NCI-H1417 treated with DMSO at 0.1 percent for 48 hours (cell line): ENCODE measurements at places on chromosomes 13 and 19.

DNA sequence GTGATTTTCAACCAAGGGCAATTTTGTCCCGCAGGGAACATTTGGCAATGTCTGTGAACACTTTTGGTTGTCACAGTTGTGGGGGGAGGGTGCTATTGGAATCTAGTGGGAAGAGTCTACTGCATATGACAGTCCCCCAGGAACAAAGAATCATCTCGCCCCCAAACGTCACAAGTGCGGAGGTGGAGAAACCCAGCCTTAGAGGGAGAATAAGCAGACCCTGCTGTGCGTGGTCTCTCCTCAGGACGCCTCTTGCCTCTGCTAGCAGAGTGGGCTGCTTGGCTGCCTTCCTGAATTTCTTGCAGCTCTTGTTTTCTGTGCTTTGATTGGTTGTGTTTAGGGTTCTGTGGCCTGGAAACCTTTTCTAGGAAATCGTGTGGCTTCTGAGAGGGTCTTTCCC, 42.5 kb downstream of the NFIX start:
- no peak for DNase-seq

DNA sequence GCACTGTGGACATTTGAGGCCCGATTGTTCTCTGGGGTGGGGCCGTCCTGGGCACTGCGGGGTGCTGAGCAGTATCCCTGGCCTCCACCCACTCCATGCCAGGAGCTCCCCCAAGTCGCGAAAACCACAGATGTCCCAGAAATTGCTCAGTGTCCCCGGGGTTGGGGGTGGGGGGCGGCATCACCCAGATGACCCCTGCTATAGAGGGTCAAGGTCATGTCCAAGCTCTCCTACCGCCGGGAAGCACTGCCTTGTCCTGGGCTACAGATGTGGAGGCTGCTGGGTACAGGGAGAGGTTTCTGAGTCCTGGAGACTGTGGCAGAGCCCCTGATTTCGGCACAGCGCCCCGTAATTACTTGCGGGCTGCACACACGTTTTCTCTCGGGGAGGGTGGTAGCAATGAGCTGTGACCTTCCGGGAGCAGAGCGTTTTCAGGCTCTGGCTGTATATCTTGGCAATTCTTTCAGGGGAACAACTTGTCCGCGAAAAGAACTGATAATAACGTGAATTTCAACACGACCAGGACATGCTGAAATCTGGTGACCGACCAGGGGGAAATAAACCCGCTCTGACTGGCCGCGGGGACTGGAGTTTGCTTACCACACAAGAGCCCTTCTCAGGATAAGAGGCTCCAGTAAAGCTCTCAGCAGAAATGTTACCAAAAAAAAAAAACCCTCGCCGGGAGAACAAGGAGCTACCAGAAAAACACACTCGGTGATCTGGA, 68.1 kb downstream of the GNG7 start:
- DNase-seq: no peak

DNA sequence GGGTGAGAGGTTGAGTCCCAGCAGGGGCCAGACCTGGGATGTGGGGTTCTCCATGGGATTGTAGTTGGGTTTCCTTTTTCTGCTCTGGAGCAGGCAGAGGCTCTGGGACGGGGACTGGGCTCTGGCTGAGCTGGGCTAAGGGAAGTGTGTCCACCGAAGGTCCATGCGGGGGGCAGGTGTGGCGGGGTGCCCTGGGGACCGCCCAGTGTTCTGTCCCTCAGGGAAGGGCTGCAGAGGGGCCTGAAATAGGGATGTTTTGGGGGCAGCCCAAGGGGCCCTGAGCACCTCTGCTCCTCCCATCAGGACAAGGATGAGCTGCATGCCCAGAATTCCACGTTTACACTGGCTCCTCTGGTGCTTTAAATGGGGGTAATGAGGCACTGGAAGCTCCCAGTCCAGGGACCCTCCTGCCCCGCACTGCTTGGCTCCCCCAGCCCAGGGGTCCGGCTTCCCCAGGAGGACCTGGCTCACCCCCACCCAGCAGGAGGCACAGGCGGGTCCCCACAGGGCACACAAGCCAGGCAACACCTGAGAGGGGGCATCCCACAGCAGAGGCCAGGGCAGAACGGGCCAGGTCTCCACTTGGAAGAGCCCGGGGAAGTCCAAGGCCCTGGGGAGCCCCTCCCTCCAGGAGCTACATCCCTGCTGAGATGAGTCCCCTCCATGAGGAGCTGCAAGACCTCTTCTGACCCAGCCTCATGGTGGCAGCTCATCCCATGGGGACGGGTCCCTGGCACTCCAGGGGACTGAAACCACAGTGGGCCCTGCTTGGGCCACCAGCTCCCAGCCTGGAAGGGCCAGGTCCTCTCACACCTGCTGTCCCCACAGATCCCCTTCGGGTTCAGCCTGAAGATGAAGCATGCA, 14.7 kb upstream of the ZNF14 start:
- no peak for DNase-seq

GRCh38 chr13:21147827-21148226, 28.5 kb downstream of the SKA3 start:
- no peak for DNase-seq

DNA sequence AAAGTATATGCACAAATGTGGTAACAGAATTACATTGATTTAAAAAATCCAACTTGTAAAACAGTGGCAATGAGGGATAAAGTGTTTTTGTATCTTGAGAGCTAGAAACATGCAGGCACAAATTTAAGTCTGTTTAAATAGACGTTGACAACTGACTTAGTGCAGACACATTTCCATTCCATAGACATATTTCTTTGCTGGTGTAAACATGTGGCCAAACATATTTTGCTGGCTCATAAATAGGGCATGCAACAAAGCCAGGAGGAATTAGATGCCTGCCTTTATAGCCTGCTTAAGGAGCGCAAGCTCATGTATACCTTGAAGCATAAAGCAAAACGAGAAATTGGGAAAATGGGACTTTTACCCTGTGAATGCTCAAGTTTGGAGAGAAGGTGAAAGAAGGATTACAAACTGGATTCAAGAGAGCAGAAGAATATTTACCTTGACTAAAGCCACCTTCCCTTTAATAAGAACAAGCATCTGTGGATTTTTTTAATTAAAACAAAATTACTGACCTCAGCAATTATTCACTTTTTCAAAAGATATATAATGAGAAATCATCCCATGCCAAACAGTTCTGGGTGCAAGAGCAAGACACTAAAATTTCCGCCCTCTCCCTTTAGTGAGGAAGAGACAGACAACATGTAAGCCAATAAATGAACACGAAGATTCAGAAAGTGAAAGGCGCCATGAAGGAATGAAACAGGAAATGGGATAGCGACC, 71.0 kb downstream of the DCT start:
- no peak for DNase-seq

GRCh38 chr13:43030548-43030947, 7.2 kb downstream of the DNAJC15 start:
- no peak for DNase-seq

DNA sequence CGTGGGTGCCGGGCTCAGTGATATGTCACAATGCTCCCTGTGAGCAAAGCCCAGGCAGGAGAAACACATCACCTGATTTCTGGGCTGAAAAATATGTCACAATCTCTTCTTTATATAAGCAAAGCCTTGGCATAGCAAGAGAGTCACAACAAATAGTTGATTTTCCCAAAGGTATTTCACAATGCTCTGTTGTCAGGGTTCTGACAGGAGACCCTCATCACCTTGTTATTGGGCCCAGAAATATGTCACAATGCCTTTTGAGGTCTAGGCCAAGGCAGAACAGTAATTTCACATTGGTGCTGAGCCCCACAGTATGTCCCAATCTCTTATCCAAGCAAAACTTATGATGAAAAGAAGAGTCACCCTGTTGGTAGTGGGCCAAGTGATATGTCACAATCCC, 125.7 kb downstream of the ZNF675 start:
- DNase-seq: no peak

GRCh38 chr19:12230751-12231733, 63.6 kb downstream of the ZNF44 start:
- DNase-seq: no peak

GRCh38 chr19:48154003-48154402, 16.1 kb downstream of the LIG1 start:
- no peak for DNase-seq

GRCh38 chr19:41844601-41845000, at the start of gene LYPD4:
Gene LYPD4, minus strand, starts transcription at chr19:41844683. Its CDS starts 5,398 bp downstream, at chr19:41839285.
- DNase-seq: no peak

GRCh38 chr13:45792827-45793303, 58.7 kb downstream of the SIAH3 start:
- DNase-seq: no peak

DNA sequence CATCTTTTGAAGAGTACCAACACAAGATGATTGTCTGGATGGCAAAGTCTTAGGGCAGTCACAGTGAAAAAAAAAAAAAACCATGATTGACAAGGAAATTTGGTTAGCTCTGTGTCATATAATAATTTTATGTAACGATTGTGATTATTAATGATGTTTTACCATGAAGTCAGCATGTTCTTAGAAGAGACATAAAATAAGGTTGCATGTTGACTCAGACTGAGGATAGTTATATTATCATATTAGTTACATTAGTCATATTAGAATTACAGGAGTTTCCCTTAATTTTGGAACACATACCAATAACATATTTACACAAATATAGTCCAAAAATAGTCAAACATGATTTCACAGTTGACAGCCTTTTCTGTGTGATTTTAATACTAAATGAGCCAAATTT, 5.7 kb downstream of the ZNF431 start:
- no peak for DNase-seq

DNA sequence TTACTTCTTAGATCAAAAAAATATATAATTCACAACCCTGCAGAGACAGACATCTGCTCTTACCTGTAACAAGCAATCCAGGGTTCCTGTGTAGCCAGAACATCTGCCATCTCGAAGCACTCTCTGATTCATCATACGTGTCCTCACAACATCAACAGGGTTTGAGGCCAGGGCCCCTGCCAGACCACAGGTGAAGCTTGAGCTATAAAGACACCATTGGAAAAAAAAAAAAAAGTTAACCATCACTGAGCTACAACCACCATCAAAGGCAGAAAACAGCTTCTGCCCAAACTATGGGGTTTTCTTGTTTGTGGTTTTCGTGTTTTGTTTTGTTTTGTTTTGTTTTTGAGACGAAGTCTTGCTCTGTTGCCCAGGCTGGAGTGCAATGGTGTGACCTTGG, 19.3 kb downstream of the SLC25A30 start:
- DNase-seq: no peak

DNA sequence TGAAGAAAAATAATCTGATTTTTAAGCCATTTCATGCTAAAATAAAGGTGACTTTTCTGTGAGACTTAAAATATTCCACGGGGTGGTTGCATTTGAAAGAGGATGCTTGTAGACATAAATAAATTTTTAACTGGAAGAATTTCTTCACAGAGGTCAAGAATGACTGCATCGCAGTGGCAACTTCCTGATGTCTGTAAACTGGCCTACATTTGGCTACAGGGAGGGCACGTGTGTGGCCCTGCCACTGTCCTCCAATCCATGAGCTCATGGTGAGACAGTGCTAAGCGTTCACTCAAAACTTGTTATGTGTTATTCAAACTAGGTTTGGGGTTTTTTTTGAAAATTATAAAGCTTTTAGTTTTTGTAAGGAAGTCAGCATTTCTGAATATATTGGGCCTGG, 1089.3 kb downstream of the EFNB2 start:
- no peak for DNase-seq

DNA sequence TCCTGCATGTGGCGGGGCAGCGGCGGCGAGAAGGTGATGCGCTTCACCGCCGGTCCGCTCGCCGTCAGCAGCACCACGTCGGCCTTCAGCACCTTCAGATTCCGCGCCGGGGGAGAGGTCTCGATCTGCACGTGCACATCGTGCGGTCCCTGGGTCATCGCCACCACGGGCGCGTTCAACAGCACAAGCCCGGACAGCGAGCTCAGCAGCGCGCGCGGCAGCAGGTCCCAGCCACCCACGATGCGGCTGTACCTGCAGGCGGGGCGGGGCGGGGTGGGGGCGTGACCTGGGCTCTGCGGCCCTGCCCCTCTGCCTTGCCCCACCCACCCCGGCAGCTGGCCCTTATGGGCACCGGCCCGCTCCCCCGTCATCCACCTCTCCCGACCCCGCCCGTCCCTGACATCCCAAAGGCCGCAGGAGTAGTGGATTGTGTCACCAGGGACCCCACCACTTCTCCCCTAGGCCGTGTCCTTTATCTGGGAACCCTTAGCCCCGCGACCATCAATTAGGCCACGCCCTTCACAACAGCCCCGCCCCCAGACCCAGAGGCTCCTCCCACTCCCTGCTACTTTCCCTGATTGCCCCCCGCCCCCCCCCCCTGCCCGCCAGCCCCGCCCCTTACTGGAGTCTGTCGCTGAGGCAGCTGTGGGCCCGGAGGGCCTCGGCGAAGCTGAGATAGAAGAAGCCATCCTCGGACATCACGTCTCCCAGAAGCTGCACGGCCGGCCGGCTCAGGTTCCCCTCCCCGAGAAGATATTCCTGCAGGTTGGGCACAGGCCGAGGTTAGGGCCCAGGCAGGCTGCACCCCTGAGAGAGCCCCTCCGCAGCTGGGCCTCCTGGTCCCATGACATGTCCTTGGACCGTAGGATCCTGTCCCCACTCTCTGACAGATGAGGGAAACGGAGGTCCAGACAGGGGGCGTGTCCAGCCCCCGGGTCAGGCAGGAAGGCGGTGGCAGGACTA, 6.1 kb downstream of the IL4I1 start:
- no peak for DNase-seq

- DNase-seq: no peak
Observed at GRCh38 chr19:15298847-15299567, 33.3 kb downstream of the BRD4 start.

DNA sequence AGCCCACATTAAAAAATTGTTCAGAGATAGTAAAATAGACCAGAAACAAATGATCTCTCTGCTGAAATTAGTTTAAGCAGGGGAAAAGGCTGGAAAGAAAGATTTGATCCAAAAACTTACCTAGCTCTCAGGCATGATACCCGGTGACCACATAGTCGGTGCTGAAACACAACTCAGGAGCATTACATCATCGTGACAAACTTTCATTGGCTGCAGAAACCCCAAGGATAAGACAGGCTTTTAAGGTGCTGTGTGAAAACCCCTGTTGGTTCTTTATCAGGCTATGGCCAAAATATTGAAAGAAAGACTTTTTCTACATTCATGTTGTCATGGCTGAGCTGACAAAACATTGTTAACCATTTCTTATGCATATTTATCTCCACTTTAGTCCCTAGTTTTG, 171.7 kb upstream of the KLF12 start:
- peak; percentile 55 for DNase-seq

DNA sequence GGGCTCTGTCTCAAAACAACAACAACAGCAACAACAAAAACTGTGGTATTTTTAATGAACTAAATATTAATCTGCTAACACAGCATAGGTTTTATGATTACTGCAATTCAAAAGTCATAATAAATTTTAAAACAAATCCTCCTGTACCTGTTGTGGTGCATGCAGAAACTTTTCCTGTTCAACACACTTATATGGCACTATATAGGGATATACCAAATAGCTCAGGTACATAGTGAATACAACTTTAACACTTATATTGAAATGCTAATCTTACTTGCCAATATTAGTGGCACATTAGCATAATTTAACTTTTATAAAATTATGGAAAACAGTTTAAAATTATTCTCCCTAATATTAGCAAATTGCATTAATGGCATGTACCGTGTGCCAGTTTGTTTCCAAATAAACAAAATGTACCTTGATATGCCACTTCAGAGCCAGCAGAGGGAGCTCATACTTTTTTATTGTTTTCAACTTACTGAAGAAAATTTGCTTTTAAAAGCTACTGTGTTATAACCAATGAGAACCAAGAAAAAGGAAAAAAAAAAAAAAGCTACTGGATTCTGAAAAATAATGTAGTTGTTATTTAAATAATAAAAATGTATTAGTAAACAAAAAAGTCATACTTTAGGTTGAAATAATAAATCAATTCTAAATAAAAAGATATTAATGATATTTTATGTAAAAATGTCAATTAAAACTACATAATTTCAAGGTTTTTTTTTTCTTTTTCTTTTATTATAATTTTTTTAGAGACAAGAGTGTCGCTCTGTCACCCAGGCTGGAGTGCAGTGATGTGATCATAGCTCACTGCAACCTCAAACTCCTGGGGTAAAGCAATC, 18.0 kb upstream of the RBM26 start:
- peak; percentile 73 for DNase-seq
